ENCODE measurements at places on chromosomes 5 and 9.

- DNase-seq, result no peak
These were observed 122.7 kb downstream of the ST8SIA4 start for GRCh38 chr5:100780376-100780870.

DNA sequence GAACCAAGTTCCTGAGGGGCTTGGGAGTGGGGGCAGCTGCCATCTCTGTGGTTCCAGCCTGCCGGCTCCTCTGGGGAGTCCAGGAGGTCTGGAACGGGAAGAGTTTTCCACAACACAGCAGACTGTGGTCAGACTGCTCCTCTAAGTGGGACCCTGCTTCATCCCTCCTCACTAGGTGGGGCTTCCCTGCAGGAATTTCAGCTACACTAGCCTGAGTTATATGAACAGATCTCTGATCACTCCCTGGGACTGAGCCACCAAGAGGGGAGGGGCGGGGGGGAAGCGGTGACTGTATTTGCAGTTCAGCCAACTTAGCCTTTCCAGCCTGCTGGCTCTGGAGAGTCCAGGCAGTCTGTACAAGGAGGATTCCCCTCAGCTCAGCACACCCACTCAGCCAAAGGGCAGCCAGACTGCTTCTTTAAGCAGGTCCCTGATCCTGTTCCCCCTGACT lies 19.4 kb downstream of the DTWD2 start:
- DNase-seq, result no peak

- DNase-seq, result no peak
These were observed 211.1 kb downstream of the TTLL11 start for GRCh38 chr9:121881920-121882500.

DNA sequence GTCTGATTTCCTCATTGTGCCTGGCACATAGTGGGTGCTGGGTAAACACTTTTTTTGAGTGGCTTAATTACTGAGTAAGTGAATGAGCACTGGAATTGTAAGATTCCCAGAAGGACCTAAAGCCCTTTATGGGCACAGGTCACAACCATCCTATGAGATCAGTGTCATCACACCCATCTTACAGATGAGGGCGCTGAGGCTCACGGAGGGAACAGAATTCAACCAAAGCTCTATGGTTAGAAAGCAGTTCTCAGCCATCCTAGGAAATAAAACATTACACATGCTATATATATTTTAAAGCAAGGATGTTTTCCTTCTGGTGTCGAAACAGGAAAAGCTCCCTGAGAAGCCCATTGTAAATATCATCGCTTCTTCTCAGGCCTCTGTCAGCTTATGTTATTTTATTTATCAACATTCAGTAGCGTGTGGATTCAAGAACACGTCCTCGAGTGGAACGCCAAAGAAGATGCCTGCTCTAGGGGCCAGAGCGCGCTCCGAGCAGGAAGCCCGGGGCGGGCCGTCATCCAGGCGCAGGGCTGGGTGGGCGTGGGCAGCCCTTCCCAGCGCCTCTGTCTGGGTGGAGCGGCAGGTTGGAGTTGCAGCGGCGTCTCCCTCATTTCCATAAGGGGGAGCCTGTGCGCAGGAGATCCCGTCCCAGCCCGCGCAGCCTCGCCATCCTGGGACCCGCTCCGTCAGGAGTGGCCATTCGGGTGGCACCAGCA lies 155.8 kb upstream of the SMIM23 start:
- DNase-seq, result no peak

GRCh38 chr5:55624841-55625588 lies 87.1 kb downstream of the SLC38A9 start:
- no peak for DNase-seq

GRCh38 chr5:10455277-10455670 lies 13.6 kb downstream of the ROPN1L start:
- DNase-seq, result no peak
